ENCODE measurements at places on chromosomes 7 and 10. TPM values are rescaled to one million over a fixed set of nuclear protein-coding genes. Genes with fewer than 3 reads are reported as not detected.

- no peak for DNase-seq
Observed at GRCh38 chr7:131045526-131045925, 282.1 kb upstream of the MKLN1 start.

GRCh38 chr10:128178302-128178958 is 52.2 kb upstream of the MKI67 start:
- no peak for DNase-seq

METTL27 gene
- total RNA-seq: 3.1 TPM

GRCh38 chr10:44724415-44725174 is 186.5 kb upstream of the TMEM72 start:
- DNase-seq: no peak

GRB10 gene
- 106 TPM for total RNA-seq

GRCh38 chr10:72261784-72262404 is 11.8 kb upstream of the DDIT4 start:
- DNase-seq: no peak

DNA sequence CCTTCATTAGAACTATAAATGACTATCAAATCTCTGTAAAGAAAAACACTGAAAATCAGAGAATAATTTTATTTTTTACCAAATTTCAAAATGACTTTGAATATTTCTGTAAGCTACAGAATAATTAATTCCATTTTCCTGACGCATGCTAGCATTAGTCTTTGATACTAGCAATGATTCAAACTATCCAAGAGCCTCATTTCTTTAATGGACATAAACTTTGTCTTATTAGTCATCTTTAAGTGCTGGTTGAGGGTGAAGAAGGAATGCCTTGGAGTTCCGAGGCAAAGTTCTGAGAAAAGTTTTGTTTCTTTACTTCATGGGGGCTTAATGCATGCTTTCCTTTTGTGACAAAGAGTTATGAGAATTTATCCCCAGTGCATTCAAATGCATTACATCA is 137.3 kb downstream of the AGMO start:
- DNase-seq: no peak

WNT16 gene
- 0.17 TPM for total RNA-seq

NRCAM gene
- total RNA-seq: 38.2 TPM

ITGB8 gene
- 66.5 TPM for total RNA-seq

TSPAN12 gene
- 65.8 TPM for total RNA-seq

GRCh38 chr7:22723637-22724036 is 3.4 kb upstream of the IL6 start:
- no peak for DNase-seq

GRCh38 chr7:107902381-107902780 is 11.4 kb downstream of the DLD start:
- DNase-seq: no peak

PNLIP gene
- total RNA-seq: 5.4 TPM

- DNase-seq: no peak
Observed at GRCh38 chr10:103651783-103652476, 158.4 kb downstream of the NEURL1 start.

DNA sequence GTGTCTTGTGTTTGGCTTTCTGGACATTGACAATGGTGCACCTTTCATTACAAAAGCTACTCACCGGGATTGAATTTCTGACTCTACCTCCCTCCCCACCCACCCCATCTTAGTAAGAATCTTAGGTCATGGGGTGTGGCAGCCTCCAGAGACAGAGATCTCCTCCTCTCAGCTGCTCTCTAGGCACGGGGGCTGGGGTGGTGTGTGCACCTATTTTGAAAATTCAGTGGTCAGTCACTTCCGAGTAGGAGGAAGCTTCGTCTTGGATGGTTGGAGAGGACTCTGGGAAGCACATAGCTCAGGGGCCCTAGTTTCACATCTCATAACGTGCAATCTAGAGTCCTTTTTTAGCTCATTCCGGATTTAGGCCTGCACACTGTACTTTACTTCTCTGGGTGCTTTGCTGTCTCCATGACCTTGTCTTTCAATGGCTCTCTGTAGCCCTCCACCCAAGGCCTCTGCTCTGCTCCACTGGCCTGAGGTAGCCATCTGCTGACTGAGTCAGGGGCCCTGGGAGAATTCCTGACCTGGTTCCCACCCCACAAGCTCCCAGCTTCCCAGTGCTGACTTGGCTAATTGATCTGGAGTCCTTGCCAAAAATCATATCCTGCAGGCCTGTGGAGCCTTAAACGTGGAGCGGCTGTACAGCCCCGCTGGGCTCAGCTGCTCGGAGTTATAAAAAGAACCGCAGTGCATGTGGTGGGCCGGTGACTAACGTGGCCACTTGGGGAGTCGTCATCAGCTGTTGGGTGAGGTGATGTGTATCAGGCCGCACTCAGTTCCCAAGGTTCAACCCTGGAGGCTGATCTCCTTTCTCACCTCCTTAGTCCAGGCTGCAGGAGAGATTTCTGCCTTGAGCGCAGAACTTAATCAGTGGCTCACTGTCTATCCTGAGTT is 19.3 kb upstream of the ADAMTS14 start:
- DNase-seq: peak; percentile 14

GRCh38 chr10:110568055-110568735 is 700 bp downstream of the SMC3 start:
- DNase-seq: peak; percentile 11

GRCh38 chr7:51160411-51160810 is 156.2 kb downstream of the COBL start:
- no peak for DNase-seq

DNA sequence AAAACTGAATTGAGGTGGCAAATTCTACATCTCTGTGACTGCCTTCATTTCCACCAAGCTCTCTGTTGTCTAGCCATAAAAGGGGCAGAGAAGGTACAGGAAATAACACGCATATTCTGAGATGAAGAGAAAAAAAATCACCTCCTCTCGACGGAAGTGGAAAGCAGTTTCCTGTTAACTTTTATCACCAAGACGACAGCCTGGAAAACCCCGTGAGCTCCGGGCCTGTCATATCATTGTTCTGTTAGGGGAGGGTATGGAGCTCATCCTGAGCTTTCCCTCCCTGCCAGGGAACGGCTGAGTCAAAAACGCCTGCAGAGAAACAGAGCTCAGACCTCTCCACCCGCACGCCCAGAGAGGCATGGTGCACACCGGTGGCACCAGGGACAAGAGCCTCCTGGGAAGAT is 200.3 kb downstream of the PRPF18 start:
- DNase-seq: no peak

PLAU gene
- total RNA-seq: 15.5 TPM

- no peak for DNase-seq
Observed at GRCh38 chr7:125136755-125137532, 207.3 kb upstream of the POT1 start.

FAM180A gene
- 13.7 TPM for total RNA-seq

- DNase-seq: no peak
Observed at GRCh38 chr7:103387242-103387641, 39.8 kb downstream of the PSMC2 start.

- DNase-seq: no peak
Observed at GRCh38 chr10:105347487-105347886, 706.4 kb downstream of the SORCS3 start.

AKR1C3 gene
- total RNA-seq: 553 TPM

DNA sequence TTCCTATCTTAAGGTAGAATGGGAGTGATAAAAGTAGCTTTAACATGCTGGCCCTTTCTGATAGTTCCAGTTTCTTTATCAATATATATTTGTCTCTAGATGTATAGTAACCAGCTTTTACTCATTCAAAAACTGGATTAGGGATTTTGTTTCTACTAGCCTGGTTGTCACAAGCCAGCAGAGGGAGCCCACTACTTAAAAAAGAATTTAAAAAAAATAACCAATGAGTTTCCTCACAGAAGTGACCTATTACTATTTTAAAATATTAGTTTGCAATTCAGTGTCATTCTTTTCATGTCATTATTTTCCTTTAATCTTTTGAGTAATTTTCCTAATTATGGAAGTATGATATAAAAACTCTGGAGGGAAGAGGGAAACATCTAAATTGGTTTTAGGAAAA is 142.1 kb downstream of the PHTF2 start:
- DNase-seq: no peak

DNA sequence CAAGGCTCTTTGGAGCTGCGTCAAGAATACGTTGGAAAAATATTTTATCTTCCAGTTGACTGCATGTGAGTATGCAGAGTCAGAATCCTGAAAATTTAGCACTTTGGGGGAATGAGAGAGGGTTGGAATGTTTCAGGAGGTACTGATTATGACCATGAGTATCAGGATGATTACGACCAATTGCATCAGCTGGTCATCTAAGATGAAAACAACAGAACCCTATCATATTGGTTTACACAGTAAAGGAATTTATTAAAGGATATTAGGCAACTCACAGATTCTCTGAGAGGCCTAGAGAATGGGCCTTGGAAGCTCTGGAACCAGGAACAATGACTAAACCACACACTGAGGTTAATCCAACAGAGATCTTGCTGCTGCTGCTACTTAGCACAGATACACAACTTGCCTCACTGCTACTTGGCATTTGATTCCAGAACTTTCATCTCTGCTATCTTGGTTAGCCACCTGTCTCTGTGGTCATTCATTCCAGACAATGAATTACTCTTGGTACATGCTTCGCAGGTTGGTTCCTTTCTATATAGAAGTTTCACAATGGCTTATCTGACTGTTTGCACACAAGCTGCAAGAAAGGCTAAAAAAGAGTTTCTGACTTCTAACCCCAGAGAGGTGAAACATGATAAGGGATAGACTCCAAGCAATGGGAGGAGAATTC is 68.0 kb upstream of the CTTNBP2 start:
- DNase-seq: no peak

Data from mucosa of gallbladder (tissue), 1 donor.